Astrocyte of the hippocampus (primary cell): ENCODE measurements at places on chromosomes 12 and 14.
A peak's percentile ranks its signal among the peaks of the same experiment; 100 is the strongest.

- DNase-seq = no peak
Observed at GRCh38 chr12:113314121-113314529, 20.8 kb downstream of the SLC8B1 start.

- no peak for DNase-seq
Observed at GRCh38 chr12:229441-230191, 15.7 kb upstream of the SLC6A12 start.

- no peak for DNase-seq
Observed at GRCh38 chr14:105067140-105067968, 2.1 kb upstream of the GPR132 start.

GRCh38 chr12:39803151-39803550 lies 183.5 kb upstream of the ABCD2 start:
- DNase-seq = no peak

DNA sequence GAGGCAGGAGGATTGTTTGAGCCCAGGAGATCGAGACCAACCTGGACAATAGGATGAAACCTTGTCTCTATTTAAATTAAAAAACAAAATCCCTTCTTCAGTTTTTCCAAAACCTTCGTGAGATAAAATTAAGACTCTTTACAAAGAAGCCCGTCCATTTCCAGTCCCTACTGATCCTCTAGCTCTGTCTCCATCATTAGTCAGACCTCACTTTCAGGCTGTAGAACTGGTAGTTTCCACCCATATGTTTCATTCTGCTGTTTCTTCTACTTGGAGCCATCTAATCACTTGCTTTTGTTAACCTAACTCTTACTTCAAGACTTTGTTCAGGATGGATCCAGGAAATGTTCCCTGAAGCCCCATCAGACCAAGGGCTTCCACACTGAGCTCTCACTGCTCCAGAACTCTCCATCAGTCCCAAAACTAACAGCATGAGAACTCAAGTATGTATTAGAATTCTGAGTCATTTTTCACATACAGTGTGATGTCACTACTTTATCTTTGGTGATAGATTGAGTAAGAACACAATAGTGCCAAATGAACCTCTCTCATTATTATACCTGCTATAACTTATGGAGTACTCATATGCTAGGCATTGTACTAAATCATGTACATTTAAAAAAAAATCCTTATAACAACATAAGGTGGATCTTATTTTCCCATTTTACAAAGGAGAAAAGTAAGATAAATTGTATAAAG lies 90.8 kb downstream of the PRICKLE1 start:
- no peak for DNase-seq

- no peak for DNase-seq
Observed at GRCh38 chr14:44170101-44170500, 337.0 kb downstream of the FSCB start.

GRCh38 chr12:356276-356988 lies 32.7 kb downstream of the KDM5A start:
- peak; percentile 72 for DNase-seq

GRCh38 chr14:71536015-71536740 lies 396.1 kb upstream of the RGS6 start:
- no peak for DNase-seq

- no peak for DNase-seq
Observed at GRCh38 chr12:66345212-66345611, 42.9 kb downstream of the HELB start.

- DNase-seq = peak; percentile 88
Observed at GRCh38 chr14:51873221-51873893, 12.9 kb downstream of the GNG2 start.

- no peak for DNase-seq
Observed at GRCh38 chr12:112677050-112677765, 114.3 kb upstream of the RPH3A start.

GRCh38 chr14:76352639-76353281 lies 23.2 kb upstream of the ESRRB start:
- DNase-seq = peak; percentile 78

GRCh38 chr12:120125792-120126634 lies 9.5 kb upstream of the RAB35 start:
- no peak for DNase-seq

GRCh38 chr14:103830511-103831270 lies 16.7 kb downstream of the PPP1R13B start:
- no peak for DNase-seq

DNA sequence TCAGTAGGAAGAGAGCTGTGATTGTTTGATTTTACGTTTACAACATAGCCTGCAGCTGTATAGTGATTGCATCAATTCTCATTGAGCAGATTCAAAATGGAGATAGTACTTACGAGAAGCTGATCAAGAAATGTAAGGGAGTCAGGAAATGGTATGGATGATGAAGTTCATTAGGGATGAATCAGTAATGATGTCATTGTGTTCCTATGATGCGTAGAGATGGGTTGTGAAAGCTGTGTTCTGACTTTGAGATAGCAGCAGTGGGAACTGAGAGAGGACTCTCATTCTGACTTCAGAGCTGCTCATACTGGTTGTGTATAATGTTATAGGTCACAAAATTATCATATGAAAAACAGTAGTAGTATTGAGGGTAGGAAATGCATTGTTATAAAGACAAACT lies 44.0 kb downstream of the TTLL5 start:
- DNase-seq = no peak

DNA sequence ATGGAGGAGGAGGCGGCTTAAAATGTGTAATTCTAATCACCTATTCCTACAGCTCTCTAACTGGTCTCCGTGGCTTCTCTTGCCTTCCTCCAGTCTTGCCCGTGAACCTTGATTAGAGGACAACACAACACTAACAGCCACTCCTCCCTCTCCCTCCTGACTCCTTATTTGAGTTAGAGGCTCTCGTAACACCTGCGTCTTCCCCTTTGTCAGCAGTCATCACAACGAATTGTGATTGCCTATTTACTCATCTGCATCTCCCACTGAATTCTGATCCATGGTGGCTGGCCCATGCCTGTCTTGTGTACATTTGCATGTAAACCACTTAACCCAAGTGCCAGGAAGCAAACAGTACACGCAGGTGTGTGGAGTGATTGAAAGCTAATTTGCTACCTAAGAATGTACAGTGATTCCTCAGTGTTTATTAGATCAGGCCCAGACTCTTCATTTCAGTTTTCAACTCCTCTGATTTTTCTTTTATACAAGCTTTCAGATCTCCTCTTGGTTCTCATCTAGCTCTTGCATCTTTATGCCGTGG lies 154.5 kb downstream of the MON2 start:
- no peak for DNase-seq

GRCh38 chr12:91249054-91249453 lies 66.4 kb upstream of the DCN start:
- no peak for DNase-seq
